HuH-7 (cell line): ENCODE measurements at places on chromosomes 2 and 18.
A peak's percentile ranks its signal among the peaks of the same experiment; 100 is the strongest.

DNA sequence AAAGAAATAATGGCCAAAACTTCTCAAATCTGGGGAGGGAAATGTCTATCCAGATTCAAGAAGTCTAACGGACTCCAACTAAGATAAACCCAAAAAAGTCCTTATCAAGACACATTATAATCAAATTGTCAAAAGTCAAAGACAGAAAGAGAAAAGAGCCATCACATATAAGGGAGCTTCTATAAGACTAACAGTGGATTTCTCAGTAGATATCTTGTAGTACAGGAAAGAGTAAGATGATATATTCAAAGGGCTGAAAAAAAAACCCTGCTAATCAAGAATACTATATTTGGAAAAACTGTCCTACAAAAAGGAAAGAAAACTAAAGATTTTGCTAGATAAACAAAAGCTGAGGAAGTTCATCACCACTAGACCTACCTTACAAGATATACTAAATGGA, 35.4 kb downstream of the TMEM247 start:
- no peak for DNase-seq

DNA sequence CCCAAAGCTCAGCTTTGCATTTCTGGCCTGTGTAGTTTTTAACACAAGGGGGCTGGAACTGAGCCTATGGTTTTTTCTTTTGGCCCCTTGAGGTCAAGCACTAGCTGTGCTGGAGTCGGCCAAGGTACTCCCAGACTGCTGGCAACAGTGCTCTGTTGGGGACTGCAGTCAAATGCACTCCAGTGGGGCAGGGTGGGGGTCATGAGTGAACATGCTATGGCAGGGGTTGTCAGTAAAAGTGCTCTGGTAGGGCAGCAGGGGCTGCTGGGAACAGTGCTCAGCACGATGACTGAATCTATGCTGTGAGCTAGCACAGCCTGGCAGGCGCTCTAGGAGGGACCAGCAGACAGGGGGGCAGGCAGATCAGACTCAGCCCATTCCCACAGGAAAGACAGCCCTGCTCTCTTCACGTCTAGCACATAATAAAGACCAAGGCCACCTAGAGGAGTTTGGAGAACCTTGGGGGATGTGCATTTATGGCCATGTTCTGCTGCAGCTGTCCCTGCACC, 55.0 kb upstream of the CERS6 start:
- no peak for DNase-seq

GRCh38 chr2:39419282-39420223, 17.5 kb downstream of the MAP4K3 start:
- no peak for DNase-seq

- no peak for DNase-seq
Measured at GRCh38 chr2:208319391-208319790, 53.3 kb downstream of the PIKFYVE start.

- DNase-seq = no peak
Measured at GRCh38 chr2:1749489-1750119, 5.3 kb upstream of the PXDN start.

DNA sequence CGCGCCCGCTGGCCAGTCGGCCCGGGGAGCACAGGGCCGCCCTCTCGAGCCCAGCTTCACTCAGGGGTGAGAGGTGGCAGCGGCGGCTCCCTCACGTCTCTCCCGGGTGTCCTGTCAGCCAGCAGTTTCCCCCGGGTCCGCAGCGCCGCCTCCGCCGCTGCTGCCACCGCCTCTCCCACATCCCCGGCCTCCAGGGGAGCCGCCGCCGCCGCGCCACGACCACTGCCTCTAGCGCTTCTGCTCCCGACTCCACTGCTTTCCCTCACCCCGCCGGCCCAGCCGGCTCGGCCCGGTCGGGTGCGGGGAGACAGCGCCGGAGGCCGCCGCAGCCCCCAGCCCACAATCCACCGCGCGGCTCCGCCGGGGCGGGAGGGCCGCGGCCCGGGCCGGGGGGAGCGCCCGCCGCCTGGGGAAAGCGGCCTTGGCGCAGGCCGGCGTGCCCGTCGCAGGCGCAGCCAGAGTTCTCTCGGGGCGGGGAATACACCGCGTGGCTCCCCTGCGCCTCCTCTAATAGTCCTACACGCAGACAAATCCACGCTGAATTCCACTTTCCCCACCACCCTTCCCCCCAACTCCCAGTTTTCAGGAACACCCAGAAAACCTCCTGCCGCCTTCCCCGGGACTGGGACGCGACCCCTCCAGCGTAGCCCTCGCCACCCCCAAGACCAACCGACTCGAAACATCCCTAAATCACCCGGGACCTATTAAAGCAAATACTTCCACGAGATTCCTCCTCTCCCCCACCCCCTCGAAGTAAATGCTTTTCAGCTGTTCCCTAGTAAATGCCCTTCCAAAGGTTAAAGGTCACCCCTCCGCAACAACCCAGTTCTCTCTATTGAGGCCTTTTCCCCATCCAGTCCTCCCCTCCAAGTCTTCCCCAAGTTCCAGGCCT, at the start of gene VPS54:
TSS of gene VPS54 (minus strand) at position 346 of the 892 bp plus-strand sequence. CDS start 35,429 bp downstream, outside the sequence.
- DNase-seq = peak; percentile 71

GRCh38 chr2:232781765-232782164, 5.4 kb upstream of the KCNJ13 start:
- DNase-seq = peak; percentile 5

DNA sequence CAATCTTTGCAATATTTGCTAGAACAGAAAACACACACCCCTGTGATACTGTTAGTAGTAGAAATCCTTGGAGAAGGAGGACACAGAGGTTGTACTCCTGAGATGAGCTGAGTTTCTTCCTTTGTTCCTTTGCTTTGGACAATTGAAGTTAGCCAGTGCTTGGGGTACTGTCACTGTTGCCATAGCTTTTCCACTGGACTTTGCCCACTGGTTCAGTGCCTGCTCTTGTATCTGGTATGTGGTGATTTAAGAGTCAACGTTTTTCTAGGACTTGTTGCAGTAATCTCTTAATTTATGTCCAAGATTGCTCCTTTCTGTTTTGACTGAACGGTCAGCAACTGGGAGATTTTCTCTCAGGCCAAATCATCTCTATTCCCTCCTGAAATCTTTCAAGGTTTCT, 26.1 kb upstream of the RAB27B start:
- DNase-seq = no peak

GRCh38 chr2:28338831-28339321, 53.8 kb upstream of the FOSL2 start:
- no peak for DNase-seq

- DNase-seq = no peak
Measured at GRCh38 chr2:58101500-58101899, 54.9 kb downstream of the VRK2 start.

DNA sequence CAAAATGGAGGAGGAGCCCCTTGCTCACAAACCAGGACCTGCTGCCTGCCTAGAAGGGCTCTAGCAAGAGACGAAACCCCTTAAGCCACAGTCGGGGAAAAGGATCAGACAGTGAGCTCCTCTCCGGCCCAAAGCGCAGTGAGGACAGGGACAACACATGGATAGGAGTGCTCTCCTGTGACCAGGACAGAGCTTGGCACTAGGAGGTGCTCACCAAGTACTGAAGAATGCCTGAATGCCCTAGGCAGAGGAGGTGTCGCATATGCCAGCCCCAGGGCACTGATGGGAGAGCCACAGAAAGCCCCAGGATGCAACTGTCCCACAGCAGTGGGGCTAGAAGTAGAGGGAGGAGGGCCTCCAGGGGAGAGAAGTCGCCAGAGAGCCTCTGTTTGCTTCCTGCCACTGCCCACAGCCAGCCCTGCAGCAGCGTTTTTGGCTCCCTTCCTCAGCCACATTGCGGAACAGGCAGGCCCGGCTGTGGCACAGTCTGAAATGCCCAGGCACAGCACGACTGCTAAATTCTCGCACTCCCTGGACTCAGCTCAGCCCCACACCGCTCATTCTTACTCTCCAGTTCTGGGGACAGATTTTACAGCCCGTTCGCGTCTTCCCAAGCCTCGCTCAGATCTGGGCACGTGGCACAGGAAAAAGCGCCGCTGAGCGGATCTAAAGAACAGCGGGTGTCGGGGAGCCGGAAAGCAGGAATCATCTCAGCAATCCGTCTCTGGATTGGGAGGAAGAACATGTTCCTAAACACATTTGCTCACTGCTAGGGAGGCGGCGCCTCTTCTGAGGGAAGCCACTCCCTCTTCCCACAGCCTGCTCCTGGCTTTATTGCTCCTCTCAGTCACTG, 98.7 kb upstream of the POU3F3 start:
- DNase-seq = no peak

- no peak for DNase-seq
Measured at GRCh38 chr2:174027956-174028355, 62.8 kb upstream of the SP3 start.

- DNase-seq = no peak
Measured at GRCh38 chr2:37527361-37527760, 144.1 kb downstream of the CDC42EP3 start.

DNA sequence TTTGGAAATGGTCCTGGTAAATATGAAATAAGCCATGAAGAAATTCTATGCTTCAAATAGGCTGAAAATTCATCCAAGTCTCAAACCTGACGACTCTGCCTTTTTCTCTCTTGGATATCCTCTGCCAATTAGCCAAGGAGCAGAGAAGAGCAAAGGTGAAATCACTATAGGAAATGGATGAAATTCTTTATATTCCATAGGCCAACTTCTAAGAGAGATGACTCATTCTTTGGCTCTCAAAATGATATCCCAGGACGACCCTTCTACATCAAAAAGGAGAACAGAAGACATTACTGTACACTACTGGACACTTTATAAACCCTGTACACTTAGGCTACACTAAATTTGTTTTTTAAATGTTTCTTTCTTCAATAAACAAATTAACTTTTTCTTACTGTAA, 22.7 kb downstream of the PDE1A start:
- DNase-seq = no peak

GRCh38 chr2:196291873-196292800, 120.8 kb upstream of the STK17B start:
- no peak for DNase-seq

GRCh38 chr18:47881752-47882455, 48.6 kb downstream of the SMAD2 start:
- DNase-seq = no peak

DNA sequence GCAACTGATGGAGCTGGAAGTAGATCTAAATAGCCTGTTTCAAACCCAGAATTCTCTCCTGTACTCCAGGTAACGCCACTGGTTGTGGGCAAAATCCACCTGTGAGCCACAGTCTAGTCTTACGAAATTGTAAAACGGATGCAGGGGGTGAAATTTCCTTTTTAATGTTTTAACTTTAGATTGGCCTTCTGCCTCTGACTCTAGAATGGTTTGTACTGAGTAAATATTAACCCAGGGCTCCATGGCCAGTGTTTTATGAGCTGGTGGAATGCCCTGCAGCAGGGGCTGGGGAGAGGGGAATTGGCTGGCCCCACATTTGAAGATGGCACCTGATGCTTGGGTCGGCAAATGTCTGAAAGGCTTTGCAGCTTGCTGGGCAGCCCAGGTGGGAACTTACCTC, 156.6 kb downstream of the MYCN start:
- DNase-seq = peak; percentile 64

DNA sequence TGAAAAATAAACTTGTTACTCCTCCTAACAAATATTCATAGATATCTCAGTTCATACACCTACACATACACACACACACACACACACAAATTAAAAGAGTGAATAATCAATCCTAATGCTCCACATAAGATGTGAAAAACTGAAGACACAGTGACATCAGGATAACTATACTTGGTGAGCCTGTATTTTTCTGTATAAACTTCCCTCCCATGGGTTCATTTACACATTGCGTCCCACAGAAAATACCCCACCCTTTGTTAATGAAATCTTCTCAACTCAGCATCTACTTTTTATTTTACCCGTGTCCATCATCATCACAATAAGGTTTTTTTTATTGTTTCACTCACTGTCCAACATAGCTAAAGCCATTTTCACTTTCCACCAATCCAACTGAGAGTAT, 60.4 kb downstream of the CD226 start:
- no peak for DNase-seq

DNA sequence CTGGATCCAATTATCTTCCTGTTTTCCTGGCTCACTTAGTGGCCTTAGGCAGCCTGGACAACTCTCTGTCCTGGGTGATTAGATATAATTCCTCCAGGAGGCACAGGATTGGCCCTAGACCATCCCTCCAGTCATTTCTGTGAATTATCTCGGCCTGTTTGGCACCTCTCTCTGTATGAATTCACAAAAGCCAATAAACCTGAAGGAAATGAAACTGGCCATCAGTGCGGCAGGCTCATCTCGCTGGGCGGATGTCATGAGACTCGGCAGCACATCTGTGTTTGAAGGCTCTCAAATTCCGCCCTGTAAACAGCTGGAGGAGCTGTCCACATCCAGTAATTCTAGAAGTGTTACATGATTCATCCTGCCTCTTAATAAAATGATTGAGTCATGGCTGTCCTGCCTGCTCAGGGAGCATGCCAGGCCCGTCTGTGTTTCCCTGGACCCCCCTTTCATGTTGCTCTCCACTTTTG, 38.6 kb downstream of the ACOXL start:
- no peak for DNase-seq

GRCh38 chr18:49127471-49128190, 176.9 kb upstream of the SMAD7 start:
- no peak for DNase-seq

GRCh38 chr2:240996834-240997140, 1.6 kb upstream of the SNED1 start:
- no peak for DNase-seq

DNA sequence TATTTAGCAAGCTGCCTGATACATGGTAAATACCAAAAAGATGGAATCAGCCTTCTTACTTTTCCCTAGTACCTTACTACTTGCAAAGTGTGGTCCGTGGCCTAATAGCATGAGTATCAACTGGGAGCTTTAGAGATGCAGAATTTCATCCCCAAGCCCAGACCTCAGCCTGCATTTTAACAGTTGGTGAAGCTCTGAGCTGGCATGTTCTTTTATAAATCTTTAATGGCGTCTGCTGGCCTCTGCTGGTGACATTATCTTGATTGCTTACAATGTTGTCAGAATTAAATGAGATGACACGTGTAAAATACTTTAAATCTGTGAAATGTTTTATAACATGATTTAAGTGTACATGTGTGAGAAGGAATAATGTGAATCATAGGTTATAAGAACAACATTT, 115.1 kb upstream of the NOSTRIN start:
- DNase-seq = no peak

- DNase-seq = no peak
Measured at GRCh38 chr2:174031226-174031625, 66.1 kb upstream of the SP3 start.

GRCh38 chr2:173672573-173673340, 292.4 kb downstream of the SP3 start:
- no peak for DNase-seq

GRCh38 chr2:98921062-98921461, 15.0 kb downstream of the CRACDL start:
- DNase-seq = no peak
